ENCODE measurements at places on chromosomes 16 and 17.

- no peak for DNase-seq
Measured at GRCh38 chr16:85252461-85252860, 140.2 kb upstream of the CIBAR2 start.

DNA sequence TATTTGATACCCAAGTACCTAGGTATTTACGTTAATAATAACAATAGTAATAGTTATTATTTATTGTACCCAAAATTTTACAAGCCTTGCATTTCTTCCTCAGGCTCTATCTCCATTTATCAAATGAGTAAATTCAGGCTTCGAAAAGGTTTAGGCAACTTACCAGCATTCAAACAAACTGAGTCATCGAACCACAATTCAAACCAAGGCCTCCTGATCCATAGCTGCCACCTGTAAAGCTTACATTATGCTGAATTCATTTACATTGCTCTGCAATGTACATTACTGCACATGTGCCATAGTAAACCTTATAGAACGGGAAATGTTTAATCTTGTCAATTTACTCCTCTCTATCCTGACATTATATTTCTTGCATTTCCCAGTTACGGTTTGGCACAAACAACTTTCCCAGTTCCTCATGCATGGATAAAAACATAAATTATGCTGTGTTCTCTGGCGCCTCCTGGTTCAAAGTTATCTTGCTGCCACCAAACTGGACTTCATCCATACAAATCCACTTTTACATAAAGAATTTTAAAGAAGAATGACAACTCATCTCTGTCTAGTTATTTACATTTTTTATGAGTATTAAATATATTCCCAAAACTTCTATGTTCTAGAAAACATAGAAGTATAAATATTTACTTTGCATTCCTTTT, 360.6 kb upstream of the SOX9 start:
- no peak for DNase-seq

DNA sequence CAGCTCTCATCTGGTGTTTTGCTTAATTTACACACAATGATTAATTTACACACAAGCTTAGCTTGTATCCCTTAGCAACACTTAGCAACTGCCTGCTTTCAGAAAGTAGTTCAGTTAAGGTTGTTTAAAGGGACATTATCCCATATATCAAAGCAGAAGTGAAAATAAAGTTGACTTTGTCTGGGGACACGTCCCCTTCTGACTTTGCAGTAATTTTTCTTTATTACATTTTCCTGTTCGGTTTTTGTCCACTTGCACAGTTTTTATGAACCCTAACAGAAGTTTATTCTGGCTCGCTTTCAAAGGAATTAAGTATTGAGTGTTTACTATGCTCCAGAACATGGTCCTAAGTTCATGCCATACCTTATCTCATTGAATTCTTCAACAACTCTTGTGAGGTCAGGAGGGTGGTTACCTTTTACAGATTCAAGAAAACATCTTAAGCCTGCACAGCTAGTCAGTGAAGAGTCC, 41.5 kb downstream of the ARHGAP44 start:
- no peak for DNase-seq

- no peak for DNase-seq
Measured at GRCh38 chr16:51146256-51146924, 4.7 kb downstream of the SALL1 start.

DNA sequence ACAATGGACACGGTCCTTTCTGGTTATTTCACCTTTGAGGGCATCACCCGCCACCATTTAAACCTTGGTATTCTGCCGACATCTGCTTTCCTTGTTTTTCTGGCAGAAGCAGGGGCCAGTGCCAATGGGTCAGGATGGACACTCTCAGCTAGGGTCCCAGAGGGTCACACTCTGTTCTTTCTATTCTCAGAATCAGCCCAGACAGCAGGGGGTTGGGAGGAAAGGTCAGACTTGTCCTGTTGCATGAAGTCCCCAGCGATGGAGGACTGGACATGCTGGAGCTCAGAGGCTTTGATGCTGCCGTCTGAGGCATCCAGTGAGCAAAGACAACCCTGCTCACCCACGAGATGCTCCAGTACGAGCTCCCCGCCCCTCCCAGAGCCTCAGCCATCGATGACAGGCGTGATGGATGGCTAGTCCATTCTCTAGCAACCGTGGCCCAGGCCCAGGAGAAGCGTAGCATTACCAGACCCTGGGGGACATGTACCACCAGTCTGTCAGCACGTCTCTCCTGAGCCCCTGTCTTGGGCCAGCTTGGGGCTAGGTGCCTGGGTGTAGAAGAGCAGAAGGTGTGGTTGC, 62.0 kb downstream of the FOXL1 start:
- no peak for DNase-seq

- no peak for DNase-seq
Measured at GRCh38 chr17:3893720-3894116, 865 bp upstream of the CAMKK1 start.

DNA sequence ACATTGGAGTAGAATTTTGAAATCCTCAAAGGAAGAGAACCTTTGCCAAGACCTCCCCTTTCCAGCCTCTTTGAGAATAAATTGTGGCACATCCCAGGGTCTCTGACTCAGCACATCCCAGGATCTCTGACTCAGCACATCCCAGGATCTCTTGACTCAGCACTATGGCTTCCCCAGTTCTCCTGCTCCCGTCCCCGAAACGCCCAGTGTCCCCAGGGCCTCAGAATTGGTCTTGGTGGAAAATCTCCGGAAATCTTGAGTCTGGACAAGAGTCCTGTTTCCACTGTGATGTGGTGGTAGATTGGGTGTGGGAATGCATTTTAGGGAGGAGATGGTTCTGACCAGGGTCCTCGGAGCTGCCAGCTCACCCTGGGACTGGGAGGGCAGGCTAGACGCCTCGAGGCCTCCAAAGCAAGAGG, 19.2 kb downstream of the PLXDC1 start:
- DNase-seq, result no peak

DNA sequence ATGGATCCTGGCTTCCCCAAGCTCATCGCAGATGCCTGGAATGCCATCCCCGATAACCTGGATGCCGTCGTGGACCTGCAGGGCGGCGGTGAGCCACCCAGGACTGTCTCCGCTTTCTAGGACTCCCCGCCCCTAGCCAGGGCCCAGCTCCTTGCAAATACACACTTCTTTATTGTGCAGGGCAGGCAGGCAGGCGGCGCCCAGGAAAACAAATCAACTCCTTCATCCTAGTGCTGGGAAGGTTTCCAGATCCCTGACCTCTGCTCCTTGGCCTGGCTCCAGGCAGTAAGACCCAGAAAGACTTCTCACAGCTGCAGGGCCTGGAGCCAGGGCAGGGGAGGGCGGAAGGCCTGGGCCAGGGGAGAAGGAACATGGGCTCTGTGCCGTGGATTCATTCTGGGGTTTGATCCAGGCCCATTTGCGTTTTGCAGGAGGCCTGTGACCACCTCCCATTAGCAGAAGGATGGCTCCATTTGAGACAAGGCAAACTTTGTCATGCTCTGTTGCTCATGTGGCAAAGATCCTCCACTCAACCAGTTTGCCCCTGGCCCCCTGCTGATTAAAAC, 6.0 kb upstream of the LPCAT2 start:
- no peak for DNase-seq

DNA sequence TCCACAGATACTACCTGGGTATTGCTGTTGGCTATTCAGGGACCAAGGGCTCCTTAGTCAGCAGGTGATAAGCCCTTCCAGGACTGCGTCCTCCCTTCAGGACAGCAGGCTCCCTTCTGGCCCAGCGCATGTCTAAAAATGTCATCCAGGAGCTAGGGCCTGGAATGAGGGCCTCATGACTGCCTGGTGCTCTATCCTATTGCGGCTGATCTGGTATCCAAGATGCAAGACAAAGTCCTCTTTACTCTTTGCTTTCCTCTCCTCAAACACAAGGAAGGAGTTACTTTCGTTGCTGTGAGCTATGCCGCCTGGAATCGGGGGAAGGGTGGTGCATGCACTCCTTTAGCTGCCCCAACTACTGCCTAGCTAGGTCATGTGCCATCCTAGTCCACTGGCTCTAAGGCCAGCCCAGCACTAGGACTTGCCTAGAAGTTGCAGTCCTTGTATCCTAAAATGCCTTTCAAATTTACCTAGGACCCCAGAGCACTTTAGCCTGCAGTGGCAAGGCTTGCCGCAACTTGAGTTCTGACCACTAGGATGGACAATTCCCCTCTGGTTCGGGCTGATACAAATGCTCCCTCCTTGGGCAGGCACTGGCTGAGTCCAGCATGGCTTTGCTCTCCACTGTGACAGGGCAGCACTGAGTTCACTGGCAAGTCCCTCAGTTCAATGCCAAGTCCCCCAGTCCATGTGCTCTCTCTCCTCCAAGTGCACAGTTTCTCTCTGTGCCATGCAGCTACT, 10.1 kb upstream of the TMEM219 start:
- DNase-seq, result no peak

DNA sequence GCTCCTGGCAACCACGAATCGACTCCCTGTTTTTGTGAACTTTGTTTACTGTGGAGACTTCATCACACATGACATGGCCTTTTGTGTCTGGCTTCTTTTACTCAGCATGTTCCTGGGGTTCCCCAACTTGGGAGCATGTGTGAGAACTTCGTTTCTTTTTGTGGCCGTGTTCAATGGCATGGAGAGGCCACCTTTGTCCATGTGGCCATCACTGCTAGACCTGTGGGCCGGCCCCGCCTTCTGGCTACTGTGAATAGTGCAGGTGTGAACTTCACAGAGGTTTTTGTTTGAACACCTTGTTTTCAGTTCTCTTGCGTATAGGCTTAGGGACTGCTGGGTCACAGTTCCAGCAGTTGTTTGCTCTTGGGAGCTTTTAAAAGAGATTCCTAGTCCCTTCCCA, 5.7 kb upstream of the SLC38A8 start:
- DNase-seq, result no peak

DNA sequence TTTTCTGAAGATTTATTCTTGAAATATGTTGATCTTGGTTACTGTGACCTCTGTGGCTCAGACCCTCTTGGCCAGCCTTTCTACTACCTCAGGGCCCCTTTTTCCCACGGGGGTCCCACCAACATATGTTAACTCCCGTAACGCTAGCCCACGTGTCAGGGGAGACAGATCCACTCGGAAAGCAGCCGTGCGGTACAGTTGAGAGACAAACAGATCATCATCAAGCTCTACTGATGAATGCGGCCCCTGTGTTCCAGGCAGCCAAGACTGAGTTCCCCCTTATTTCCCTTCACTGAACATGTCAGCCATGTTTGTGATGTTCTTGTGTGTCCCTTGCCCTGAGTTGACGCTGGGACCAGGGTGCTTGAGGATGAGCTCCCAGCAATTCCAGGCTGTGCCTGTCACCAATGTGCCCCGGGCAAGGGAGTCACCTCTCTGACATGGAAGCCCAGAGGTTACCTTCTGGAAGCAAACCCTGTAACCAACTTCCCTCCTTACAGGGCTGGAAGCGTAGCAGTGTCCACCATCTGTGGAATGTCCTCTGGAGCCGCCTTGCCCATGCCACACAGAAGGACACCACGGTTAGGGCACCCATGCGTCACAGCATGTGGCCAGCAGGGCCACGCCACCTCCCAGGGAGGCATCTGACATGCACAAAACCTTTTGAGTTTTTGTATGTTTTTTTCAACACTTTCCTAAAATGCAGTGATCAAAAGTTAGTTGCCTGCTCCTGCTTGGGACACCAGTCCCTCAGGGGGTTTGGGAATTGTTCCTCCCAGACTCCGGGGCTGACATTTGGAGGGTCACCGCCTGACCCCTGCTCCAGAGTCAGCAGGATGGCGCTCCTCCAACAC, 193.7 kb upstream of the CHMP6 start:
- DNase-seq, result no peak

- peak; percentile 0 for DNase-seq
Measured at GRCh38 chr16:63361032-63361624, 1324.9 kb upstream of the CDH8 start.

DNA sequence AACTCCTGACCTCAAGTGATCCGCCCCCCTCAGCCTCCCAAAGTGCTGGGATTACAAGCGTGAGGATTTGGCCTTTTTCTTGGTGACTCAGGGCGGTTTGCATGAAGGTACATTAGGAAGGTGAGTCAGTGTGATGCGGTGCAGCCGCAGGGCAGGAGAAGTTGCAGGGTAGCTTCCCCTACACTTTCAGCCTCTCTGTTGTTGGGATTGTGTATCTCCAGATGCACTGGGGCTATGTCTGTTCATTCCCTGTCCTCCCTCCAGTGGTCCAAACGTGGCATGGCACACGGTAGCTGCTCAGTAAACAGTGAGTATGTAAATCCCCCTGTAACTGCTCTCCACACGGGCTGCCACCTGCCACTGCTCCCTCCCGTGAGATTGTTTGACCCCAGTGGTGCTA, 109.1 kb upstream of the CDC42EP4 start:
- no peak for DNase-seq

GRCh38 chr17:29640413-29640812, 17.7 kb upstream of the CORO6 start:
- no peak for DNase-seq

DNA sequence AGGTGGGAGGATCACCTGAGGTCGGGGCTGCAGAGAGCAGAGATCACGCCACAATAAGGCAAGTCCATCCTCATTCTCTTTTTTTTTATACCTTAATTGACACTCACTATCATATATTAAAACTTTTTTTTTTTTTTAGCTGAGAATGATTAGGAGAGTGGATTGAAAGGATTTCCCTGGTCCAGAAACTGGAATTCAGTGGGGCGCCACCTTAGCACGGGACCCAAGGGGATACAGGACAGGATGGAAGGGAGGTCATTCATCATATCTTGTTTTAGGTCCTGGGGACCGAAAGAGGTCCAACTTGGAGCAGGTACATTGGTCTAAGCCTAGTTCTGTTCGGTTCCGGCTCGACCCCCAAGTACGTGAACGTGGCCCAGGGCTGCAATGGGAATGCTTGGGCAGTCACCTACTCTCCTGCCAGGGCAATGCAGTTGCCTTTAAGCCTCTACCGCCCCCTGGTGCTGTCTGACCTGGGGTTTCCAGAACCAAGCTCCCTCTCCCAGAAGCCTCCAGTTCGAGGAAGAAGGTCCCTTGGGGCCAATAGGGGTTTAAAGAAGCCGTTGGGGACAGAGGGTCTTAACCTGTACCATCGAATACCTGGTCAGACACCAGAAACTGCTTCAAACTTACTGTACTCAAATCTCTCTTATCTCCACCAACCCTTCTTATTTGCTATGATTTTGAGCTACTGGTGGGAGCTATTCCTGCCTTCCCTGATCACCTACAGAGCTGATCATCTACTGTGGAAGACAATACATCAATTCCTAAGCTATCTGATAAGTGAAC, 19.9 kb upstream of the GPATCH8 start:
- DNase-seq, result no peak

DNA sequence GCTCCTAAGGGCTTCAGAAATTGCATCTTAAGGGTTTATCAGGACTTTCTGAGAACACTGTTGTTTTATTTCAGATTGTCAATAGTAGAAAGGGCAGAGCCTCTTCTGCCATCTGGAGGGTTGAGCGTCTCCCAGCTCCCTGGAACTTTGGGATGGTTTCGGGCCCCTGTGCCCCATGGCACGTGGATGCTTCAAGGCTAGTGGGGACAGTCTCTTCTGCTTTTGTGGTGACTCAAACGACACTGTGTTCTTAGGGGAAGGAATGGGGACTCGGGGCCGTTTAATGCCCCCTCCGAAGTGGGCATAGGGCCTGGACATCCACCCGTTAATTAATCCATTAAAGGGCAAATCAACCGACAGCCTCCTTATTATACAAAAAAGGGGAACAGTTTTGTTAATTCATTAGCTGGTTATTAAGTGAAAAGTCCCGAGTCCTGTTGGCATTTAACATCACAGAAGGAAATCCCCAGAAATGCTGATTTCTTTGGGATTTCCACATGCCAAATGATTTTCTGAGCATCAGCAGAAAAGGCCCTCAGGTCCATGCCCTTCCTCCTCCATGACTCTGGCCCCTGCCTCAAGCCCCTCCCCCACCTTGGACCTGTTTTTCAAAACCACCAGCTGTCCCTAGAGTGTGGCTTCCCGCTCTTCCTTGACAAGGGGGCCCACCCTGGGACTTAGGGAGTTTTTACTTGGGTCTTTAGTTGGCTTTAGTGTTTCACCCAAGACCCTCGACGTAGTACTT, 68.7 kb downstream of the ARSG start:
- DNase-seq, result no peak
